Inflammatory macrophage treated with lipopolysaccharide for 4 hours (primary cell): ENCODE measurements at places on chromosomes 1 and 21.

DNA sequence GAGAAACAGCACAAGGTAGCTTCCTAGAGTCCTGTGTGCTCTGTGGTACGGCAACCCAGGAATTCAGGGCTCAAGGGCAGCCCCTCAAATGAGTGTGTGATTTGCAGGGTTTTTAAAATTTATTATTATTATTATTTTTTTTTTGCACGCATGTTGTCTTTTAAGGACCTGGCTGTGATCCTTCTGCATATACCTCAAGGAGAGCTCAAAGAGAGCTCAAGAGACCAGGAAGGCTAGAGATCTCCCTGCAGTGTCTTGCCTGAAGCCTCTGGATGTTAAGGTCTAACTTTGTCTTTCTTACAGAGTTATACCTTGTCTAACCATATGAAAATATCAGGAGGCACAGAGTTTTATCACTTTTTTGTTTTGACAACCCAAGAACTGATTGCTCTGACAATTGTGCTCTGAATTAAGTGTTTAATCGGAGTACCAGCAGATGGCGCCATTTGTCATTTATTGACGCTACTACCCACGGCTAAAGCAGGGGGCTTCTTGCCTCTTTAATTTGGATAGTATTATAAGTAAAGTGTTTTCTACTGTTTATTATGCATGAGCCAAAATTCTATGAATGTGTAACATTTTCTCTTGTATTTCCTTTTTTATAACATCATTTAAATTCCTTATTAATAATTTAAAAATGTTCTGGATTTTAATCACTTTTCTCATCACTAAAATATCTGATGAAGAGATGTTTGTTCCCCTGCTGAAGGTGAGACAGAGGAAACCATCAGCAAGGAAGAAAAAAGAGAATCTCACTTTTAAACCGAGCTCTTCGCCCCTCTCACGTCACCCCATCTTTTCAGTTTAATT, 35.8 kb upstream of the LMO4 start:
- DNase-seq = peak; percentile 66

GRCh38 chr21:42612390-42612789, 41.0 kb upstream of the PDE9A start:
- no peak for DNase-seq

DNA sequence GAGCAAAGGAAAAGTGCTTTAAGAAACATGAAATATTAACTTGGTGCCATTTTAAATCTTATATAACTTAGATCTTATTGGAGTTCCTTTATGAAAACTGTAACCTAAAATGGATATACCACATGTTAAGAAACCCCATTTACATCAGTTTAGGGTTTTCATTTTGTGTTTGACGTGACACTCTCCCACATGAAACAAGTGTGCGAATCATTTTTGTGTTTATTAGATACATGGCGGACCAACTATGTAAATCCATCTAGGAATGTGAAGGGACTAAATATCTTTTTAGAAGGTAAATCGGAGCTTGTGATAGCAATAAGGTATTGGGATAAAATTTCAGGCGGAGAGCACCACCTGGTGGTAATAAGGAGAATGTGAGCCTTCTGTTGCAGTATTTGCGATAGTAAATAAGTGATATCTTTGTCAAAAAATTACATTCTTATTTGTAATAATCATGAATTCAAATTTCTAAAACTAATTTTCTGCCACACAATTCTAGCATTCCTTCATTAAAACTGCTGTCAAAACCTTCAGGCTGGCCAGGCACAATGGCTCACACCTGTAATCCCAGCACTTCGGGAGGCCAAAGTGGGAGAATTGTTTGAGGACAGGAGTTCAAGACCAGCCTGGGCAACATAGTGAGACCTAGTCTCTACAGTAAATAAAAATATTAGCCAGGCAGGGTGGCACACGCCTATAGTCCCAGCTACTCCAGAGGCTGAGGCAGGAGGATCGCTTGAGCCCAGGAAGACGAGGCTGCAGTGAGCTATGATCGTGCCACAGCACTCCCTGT, 31.3 kb downstream of the SMAP2 start:
- peak; percentile 62 for DNase-seq

- no peak for DNase-seq
Measured at GRCh38 chr1:96508233-96508632, 213.4 kb upstream of the PTBP2 start.

- peak; percentile 82 for DNase-seq
Measured at GRCh38 chr21:29299046-29299915, 559 bp downstream of the BACH1 start.

- no peak for DNase-seq
Measured at GRCh38 chr1:203492748-203493130, 1.2 kb upstream of the OPTC start.

GRCh38 chr1:183732236-183732880, 72.6 kb upstream of the RGL1 start:
- no peak for DNase-seq

- DNase-seq = no peak
Measured at GRCh38 chr1:85245891-85246290, 13.6 kb downstream of the C1orf52 start.

DNA sequence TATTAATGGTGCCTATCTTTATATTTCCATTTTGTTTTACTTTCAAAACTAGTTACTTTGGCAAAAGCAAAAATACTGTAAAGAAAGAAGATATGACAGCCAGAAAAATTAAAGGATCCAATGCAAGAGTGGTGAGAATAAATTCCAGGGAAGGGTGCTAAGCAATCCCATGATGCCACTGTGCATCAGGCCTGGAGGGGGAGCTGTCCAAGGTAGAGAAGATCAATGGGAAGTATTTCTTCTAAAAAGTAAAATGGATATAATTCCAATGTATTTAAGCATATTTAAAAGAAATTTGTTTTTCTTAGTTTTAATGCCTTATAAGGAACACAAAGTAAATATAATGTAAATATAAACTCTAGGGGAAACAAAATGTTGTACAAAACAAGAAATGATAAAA, 1382.2 kb upstream of the B3GALT2 start:
- DNase-seq = no peak

GRCh38 chr1:33459691-33460090, 12.8 kb upstream of the ZSCAN20 start:
- DNase-seq = peak; percentile 91

GRCh38 chr1:91696321-91696720, 189.6 kb downstream of the TGFBR3 start:
- no peak for DNase-seq

DNA sequence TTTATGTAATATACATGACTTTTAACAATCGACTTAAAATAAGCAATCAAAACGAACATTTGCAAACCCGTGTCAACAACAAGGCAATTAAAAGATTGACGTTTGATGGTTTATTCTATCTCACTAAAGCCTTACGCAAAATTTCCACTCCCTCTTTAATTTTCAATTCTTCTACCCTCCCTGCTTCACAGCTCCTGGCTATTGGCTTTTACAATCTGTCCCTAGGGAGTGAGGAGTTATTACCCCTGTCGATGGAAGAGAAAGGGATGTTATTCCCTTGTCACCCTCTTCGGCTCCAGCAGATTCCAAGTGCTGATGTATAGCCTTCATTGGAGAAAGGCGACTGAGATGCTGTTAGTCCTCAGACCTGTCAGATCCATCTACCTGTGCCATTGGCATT, 161.3 kb downstream of the ZNF281 start:
- no peak for DNase-seq

GRCh38 chr1:85864727-85865126, 156.5 kb upstream of the ZNHIT6 start:
- no peak for DNase-seq

DNA sequence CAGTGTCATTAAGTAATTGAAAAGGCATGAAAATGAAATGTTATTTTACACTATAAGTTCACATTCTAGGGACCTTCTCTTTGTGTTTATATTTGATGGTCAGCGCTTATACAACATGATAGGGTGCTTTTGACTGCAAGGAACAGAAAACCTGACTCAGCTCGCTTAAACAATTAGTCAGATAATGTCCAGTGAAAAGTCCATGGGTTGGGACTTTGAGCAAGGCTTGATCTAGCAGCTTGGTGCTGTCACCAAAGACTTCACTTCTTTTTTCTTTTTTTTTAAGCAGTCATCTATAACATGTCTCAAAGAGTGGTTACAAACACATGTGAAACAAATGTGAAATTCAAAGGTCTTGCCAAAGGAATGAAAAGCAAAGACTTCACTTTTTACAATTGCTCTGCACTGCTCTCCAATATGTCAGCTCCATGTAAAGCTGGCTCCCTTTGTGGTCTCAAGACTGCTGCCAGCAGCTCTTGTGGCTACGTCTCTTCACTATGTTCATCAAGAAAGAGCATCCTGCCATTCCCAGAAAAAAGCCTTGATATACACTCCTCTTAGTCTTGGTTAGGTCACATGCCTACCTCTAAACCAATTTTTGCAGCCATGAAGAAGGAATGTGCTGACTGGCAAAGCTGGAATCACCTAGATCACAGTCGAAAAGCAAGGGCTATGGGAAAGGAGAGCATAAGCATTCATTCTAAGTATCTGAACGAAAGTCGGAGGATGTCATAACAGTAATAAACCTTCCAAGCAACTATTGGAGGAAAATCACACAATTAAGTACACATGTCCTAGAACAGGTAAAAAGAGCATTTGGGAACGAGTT, 15.2 kb downstream of the F3 start:
- no peak for DNase-seq

GRCh38 chr1:115242543-115242942, 95.5 kb downstream of the NGF start:
- DNase-seq = no peak

GRCh38 chr1:183945428-183946319, 91.9 kb downstream of the COLGALT2 start:
- DNase-seq = peak; percentile 38

DNA sequence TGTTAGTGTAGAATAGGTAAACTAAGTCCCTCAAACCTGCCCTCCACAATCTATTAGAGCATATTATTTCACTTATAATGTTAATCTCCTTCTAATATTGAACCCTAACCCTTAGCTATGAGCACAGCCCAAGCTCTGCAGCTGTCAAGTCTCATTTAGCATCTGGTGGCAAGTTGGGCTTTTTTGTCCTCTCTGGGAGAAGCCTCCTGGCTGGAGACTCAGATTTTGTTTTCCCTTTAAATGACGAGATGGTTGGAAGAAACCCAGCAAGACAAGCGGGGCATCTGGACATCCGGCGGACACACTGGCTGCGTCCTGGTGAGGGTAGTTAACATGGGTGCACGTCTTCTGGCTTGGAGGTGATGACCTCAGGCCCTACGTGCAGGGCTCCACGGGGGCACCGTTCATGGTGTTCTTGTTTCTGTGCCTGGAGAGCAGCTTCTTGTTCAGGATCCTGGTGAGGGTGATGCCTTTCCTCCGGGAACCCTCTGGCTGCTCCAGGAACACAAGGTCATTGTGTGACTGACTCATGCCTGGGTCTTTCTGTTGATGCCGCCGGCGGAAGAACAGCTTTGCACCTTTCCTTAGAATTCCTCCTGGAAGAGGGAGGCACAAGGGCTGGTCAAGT, 9.7 kb upstream of the PRDM15 start:
- DNase-seq = no peak

GRCh38 chr1:157523774-157524493, 28.4 kb downstream of the FCRL5 start:
- no peak for DNase-seq

DNA sequence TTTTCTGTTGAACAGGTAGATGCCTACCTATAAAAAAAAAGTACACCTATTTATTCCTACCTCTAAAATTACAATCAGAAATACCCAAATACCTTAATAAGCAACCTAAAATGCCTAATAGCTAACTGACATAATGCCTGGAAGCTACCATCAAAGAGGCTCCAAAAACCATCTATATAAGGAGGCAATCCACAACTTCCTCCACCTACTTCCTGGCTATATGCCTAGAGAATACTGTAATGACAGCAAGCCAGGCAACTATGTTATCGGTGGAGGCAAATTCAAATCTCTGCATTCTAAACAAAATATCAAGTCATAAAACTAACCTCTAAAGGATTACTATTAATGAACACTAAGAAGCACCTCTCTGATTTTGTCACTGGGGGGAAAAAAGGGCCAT, 10.1 kb downstream of the ZNF644 start:
- no peak for DNase-seq

- no peak for DNase-seq
Measured at GRCh38 chr1:11741919-11742558, 6.1 kb downstream of the AGTRAP start.

- DNase-seq = no peak
Measured at GRCh38 chr1:157978586-157979403, 14.7 kb upstream of the KIRREL1 start.

DNA sequence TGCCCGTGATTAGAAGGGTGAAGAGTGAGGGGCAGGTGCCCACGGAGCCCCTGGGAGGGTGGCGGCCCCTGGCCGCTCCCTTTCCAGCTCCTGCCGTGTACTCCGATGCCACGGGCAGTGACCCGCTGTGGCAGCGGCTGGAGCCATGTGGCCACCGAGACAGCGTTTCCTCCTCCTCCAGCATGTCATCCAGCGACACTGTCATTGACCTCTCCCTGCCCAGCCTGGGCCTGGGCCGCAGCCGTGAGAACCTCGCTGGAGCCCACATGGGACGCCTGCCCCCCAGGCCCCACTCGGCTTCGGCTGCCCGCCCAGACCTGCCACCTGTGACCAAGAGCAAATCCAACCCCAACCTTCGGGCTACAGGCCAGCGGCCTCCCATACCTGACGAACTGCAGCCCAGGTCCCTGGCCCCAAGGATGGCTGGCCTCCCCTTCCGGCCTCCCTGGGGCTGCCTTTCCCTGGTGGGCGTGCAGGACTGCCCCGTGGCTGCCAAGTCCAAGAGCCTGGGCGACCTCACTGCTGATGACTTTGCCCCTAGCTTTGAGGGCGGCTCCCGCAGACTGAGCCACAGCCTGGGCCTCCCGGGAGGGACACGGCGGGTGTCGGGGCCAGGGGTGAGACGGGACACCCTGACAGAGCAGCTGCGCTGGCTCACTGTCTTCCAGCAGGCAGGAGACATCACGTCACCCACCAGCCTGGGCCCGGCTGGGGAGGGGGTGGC, 22.0 kb downstream of the PANK4 start:
- no peak for DNase-seq

DNA sequence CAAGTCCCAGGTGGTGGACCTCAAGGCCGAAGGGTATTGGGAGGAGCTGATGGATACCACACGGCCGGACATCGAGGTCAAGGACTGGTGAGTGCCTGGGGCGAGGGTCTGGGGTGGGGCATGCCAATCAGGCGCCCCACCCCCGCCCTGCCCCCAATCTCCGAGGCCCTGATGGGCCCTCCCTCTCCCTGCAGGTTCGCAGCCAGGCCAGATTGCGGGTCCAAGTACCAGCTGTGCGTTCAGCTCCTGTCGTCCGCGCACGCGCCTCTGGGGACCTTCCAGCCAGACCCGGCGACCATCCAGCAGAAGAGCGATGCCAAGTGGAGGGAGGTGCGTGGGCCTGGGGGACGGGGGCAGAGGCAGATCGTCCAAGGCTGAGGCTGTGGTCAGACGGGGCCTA, 3.9 kb downstream of the FBXO44 start:
- no peak for DNase-seq
